DMS 273 treated with DMSO at 0.1 percent for 48 hours (cell line): ENCODE measurements at places on chromosomes 3 and 15.

GRCh38 chr3:49025005-49025792 is 3.3 kb downstream of the NDUFAF3 start:
- DNase-seq, result no peak

GRCh38 chr3:54668236-54668635 is 259.6 kb downstream of the LRTM1 start:
- DNase-seq, result no peak

DNA sequence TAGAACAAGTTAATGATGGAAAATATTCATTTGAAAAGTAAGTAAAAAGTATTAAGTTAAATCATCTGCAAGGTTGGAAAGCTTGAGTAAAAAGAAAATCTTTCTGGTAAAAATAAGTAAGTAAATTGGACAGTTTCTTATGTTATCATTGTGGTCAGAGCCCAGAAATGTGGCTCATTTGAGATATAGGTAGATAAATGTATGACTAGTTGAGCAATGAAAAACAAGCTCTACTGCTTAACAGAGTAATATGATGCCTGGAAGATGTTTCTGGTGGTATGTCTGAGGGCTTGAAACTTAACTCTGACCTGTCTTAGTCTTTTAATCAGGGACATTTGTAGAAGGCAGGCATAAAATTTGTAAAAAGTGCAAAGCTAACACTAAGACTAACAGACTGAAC is 444.0 kb downstream of the MFSD1 start:
- no peak for DNase-seq

DNA sequence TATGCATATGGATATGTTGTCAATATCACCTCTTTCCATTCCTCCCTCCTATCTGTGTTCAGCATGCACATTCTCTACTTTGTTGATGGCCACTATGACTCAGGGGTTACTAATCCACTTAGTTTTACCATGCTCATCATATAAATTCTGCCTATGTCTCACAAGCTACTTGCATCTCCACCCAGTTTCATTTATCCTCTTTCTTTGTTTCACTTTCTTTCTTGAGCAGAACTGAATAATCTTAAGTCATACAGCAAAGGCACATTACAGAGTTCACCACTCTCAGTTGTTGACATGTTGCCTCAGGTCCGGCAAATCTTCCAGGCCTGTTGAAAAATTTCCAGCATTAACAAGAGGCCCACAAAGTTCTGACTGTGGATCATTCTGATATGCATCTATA is 71.5 kb downstream of the SSR3 start:
- no peak for DNase-seq

- no peak for DNase-seq
Observed at GRCh38 chr15:95733931-95734330, 596.6 kb upstream of the NR2F2 start.

DNA sequence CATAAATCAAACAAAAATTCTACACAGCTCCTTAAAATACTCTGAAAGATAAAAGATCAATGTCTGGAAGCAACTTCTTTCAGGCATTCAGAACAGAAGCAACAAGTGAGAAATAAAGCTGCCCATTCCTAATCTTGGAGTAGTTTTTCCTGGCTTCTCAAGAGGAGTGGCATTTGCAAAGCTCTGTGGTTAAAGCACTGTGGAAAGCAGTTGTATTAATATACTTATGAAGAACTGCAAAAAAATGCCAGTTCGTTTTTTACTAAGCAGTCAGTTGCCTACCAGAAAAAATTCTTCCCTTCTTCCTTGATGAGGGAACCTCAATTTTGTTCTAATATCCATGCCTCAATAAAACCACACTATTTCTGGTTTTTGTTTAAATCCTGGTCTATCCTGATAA is 197.8 kb downstream of the TNIK start:
- no peak for DNase-seq

- no peak for DNase-seq
Observed at GRCh38 chr3:57061556-57061955, 1.1 kb downstream of the SPATA12 start.

DNA sequence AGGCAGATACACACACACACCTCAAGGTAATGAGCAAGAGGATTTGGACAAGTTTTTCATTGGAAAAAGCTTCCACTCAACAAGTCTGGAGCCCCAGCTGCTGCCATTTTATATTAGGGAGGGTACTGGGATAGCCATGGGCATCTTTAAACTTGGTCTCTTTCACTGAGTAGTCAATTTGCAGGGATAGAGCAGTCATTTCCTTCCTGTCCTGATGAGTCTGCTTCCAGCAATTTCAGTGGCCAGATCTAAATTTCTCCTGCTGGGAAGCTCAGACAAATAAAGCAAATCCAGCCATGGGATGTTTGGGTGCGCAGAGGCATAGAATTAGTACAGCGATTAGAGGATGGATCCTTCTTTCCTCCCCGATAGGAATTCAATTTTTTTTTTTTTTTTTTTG is 874 bp upstream of the ERC2 start:
- DNase-seq, result no peak

GRCh38 chr3:111871809-111872623 is 13.0 kb downstream of the PHLDB2 start:
- no peak for DNase-seq

DNA sequence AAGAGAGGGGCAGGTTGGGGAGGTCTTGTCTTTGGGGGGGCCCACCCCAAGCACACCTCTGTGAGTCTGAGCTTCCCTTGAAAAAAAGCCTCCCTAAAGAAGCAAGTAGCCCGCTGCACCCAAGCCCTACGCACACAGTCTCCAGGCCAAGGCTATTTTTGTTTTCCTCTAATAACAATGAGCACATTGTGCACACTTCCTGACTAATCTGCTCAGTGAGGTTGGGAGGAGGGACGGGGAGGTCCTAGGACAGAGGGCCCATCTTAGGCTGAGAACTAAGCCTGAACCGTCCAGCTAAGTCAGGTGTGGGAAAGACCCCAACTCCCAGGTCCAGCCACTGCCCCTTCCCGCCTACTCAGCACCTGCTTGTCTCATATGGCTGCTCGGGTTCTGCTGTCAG is 87.2 kb downstream of the HMG20A start:
- no peak for DNase-seq

- no peak for DNase-seq
Observed at GRCh38 chr3:124741027-124741426, 10.8 kb downstream of the UMPS start.

DNA sequence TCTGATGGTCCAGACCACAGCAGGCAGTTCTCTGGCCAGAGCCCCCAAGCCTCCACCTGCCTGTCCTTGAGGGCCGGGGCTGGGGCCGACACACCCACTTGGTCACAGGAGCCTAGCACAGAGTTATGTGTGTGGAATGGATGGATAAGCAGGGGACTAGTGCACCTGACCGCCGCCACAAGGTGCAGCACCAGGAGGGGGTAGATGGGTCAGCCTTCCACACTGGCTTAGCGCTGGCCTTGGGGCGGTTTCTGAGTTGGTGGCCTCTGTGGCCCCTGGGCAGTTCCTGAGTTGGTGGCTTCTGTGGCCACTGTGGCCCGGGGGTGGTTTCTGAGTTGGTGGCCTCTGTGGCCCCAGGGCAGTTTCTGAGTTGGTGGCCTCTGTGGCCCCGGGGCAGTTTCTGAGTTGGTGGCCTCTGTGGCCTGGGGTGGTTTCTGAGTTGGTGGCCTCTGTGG is 75.8 kb downstream of the FBLN2 start:
- DNase-seq, result no peak

DNA sequence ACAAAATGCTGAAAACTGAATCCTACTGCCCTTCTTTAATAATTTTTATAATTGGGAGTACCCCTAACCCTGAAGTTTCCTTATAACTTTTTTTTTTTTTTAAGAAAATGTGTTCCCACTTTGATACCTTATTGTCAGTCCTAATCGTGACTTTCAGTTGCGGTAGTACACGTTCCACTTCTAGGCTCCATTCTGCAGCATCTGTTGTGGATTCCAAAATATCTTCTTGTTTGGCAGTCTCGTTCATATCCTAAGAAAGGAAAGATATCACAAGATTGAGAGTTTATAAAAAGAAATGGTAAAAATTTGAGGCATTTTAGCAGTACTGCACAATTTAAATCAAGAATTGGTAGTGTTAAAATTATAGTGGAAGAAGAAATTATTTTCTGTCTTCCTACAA is 30.8 kb downstream of the IFT57 start:
- DNase-seq, result no peak
